Hematopoietic multipotent progenitor cell treated with erythropoietin and hydrocortisone succinate and interleukin-3 and kit ligand, for 4 days (in vitro differentiated cells): ENCODE measurements at places on chromosomes 5 and 9.

- DNase-seq = no peak
Observed at GRCh38 chr9:89376741-89377351, 58.5 kb downstream of the SECISBP2 start.

GRCh38 chr9:16396389-16396788 lies 474.1 kb downstream of the BNC2 start:
- no peak for DNase-seq

DNA sequence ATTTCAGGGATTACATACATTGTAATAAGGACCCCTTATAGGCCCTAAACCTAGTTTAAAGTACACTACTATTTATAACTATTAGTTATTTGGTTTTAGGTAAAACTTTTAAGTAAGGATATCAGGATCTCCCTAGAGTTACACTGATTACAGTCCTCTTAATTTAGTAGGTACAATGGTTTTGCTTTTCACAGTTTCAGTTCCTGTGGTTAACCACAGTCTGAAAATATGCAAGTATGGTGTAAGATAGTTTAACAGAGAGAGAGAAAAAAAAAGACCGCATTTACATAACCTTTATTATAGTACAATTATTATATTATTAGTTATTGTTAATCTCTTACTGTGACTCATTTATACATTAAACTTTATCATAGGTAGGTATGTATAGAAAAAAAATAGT lies 725.3 kb upstream of the PTPRD start:
- DNase-seq = peak; percentile 38

GRCh38 chr5:146447734-146448380 lies 724 bp downstream of the TCERG1 start:
- peak; percentile 74 for DNase-seq

- peak; percentile 74 for DNase-seq
Observed at GRCh38 chr5:141903261-141903660, 20.4 kb upstream of the DELE1 start.

DNA sequence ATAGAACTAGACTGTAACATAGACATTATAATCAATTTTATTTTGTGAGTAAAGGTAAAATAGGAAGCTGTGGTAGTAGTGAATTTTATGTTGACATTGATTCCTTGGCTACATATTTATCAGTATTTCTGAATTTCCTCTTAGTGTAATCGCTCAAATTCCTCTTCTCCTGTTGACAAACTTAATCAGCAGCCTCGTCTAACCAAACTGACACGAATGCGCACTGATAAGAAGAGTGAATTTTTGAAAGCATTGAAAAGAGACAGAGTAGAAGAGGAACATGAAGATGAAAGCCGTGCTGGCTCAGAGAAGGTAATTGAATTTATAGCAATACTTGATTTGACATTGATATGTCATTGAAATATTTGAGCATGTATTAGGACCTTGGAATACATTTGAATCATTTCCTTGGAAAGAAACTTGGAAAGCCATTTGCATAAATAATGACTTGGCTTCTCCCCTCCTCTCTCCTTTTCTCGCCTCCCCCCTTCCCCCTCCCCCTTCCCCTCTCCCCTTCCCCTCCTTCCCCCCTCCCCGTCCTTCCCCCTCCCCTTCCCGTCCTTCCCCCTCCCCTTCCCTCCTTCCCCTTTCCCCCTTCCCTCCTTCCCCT lies 75.5 kb downstream of the GPBP1 start:
- peak; percentile 72 for DNase-seq

DNA sequence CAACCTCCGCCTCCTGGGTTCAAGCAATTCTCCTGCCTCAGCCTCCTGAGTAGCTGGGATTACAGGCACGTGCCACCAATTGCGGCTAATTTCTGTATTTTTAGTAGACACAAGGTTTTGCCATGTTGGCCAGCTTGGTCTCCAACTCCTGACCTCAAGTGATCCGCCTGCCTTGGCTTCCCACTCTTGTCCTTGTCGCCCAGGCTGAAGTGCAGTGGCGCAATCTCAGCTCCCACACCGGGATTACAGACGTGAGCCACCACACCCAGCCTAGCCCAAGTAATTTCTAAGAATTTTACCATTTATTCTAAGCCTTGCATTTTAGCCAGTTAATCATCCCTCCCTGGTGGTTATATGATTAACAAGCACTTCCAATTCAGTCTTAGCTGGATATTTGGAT lies 11.0 kb downstream of the NAIP start:
- no peak for DNase-seq

DNA sequence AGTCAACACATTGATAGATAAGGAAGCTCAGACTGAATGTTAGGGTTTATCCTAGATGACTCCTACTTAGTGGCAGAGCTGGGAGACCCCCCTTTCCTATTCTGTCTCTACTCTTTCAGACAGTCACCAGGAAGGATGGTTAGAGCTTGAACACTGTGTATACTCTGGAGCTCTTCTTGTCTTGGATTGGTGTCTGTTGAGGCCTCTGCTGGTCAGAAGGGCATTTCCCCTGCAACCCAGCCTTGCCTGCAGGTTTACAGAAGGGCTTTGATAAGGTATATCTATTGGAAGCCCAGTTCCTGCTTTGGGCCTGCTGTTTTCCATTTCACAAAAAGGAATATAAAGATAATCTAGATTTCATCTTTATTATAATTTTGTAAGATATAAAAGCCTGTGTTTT lies 71.8 kb downstream of the KDM4C start:
- DNase-seq = peak; percentile 61

DNA sequence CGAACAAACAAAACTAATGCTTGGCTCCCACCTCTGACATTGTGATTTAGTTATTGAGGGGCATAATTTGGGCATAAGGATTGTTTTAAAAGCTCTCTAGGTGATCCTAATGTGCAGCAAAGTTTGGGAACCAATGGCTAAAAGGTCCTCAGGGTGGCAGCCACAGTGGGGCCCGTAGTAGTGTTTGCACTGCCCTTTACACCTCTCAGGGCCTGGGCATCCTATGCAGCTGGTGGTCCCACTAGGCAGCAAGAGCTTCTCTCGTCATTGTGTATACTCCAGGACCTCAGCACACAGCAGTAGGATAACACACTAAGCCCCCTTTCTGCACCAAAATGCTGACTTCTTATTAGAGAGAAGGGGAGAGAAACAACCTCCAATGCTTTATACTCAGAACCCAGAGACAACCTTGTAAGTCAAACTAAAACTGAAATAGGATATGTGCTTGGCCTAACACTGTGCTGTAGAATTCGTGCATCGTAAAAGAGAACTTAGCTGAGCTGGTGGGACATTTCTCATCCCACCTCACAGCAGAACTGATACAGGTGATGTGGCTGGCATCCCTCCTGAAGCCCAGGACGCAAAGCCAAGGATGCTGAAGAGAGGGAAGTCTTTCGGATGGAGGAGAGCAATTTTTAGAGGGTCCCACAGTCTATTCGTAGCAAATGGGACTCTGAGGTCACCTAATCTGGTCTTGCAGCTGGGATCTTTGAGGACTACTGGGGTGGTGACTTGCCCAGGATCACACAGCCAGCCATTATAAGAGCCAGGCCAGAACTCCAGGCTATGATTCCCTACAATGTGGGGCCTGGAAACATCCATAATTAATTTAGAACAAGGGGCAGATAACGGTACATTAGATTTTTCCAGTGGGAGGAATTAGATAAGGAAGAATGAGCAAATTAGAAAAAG lies 1.2 kb downstream of the GLRX start:
- DNase-seq = peak; percentile 32

DNA sequence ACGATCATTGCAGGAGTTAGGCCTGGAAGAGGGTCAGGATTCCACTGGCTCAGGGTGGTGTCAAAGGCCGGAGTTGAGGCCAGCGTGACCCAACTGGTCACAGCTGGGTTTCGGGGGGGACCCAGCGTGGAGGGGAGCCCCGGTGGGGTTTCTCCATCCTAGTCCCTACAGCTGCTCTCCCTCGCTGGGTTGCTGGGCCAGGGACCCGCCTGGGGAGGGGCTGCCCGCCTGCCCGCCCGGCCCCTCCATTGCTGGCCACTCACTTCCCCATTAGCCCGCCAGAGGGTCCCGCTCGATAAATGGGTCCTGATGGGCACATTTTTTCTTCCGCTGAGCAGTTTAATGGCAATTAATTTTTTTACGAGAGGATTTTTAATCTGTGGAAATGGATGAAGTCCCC lies 8.8 kb downstream of the CCDC187 start:
- no peak for DNase-seq

GRCh38 chr9:95373069-95373681 lies 55.7 kb upstream of the FANCC start:
- DNase-seq = no peak

- DNase-seq = peak; percentile 75
Observed at GRCh38 chr5:10987925-10988504, 227.0 kb upstream of the DAP start.

GRCh38 chr5:69188811-69189161 lies 597 bp upstream of the CENPH start:
- DNase-seq = no peak

DNA sequence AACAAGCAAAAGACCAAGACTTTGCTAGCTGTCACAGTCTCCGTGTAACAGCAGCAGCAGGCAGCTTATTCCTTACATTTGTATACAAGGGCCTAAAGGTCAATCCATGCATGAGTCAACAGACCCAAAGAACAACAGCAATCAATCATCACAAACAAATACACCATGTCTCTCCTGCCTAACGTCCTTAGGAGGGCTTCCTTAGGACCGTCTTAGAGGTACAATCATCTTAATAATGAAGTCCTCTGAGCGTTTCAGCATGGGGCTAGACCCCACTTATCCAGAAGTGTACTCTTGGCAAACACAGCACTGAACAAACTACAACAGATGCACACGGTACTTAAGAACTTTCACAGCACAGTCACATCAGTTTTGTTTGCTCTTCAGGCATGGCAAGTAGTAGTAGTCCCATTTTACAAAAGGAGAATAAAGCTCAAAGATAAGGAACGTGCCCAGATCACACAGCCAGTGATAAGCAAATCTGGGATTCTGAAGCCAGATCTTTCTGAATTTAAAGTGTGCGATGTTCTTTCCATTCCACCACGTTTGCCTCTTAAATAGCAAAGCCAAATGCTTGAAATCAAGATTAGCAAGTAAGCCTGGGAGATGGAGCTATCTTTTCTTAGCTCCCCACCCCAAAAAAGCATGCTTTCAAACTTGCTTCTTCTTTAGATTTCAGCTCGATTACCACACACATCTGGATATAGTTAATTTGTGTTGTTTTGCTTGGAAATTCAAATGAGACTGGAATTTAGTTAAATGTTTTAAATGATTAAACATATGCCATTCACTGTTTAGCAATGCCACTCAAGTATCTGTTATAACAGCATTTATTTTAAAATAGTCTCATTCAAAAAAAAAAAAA lies 24.2 kb downstream of the PSMB7 start:
- no peak for DNase-seq

GRCh38 chr5:59401637-59402036 lies 491.9 kb downstream of the PDE4D start:
- no peak for DNase-seq

- DNase-seq = no peak
Observed at GRCh38 chr5:109250533-109251329, 159.0 kb downstream of the PJA2 start.

DNA sequence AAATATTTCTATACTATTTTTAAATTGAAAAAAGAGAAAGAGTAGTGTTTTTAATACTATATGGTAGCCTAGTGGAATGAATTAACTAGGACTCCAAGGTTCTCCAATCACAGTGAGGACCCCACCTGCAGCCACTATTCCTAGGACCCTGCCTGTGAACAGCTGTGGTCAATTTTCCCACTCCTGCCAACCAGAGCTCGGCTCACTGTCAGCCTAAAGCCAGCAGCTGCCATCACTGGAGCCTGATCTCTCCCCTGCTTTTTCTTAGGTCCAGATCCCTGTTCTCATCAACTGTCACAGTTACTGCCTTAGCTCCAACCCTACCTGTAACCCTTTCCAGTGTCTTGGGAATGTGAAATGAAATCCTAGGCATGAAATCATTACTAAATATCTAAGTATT lies 25.3 kb downstream of the ARSB start:
- no peak for DNase-seq

DNA sequence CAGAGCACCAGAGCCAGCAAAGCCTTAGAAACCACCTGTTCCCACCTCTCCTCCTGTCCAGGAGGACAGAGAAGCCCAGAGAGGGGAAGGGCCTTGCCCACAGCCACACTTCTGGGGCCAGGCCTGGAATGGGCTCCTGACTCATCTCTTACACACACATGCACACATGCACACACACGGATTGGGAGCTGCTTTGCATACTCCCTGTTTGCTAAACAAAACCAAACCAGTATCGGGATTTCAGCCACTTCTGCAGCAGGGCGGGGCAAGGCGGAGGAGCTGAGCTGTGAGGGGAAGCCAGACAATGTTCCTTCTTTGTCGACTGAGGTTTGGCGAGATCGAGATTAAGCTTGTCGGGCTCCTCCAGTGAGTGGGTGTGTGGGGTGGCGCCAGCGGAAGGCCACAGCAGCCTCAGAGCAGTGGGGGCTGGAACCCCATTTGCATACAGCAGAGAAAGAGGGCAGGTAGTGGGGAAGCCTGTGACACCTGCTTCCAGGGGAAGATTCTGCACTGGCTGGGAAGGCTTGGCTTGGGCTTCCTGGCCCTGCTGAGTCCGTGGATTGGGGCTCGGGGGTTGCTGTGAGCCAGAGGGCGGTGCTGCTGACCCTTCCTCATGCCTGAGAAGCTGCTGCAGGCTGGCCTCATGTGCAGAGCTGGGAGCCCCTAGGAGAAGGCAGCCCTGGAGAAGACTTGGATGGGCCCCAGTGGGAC lies 16.1 kb downstream of the GFI1B start:
- peak; percentile 97 for DNase-seq

DNA sequence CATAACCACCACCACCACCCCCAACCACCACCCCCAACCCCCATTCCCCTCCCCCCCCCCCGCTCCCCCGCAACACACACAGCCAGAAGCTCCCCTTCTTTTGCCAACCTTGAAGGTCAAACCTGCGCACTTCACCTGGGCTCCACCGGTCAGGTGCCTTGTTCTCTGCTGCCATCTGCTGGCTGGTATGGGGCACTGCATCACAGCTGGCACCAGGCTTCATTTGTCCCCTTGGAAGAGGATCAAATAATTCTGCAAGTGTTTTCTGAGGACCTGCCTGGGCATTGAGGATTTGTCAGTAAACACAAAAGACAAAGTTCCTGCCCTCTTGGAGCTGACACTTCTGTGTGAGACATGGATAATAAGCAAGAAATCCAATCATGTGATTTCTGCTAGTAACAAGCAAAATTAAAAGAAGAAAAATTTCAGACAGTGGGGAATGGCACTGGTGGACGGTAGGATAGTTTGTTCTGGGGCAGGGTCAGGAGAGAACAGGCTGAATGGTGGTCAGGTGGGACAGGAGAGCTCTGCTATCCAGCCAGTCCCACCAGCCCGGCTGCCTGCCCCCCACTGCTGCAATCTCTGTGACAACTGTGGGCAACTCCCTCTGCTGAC lies 55.6 kb upstream of the LMX1B start:
- DNase-seq = peak; percentile 60
